ENCODE measurements at places on chromosomes 2 and 18. TPM values are rescaled to one million over a fixed set of nuclear protein-coding genes. Genes with fewer than 3 reads are reported as not detected.

The E2F6 gene
- 22.2 TPM for total RNA-seq

- no peak for DNase-seq
Measured at GRCh38 chr18:70004696-70005095, 57.0 kb upstream of the CD226 start.

- DNase-seq: no peak
Measured at GRCh38 chr2:223221139-223221835, 169.3 kb downstream of the KCNE4 start.

DNA sequence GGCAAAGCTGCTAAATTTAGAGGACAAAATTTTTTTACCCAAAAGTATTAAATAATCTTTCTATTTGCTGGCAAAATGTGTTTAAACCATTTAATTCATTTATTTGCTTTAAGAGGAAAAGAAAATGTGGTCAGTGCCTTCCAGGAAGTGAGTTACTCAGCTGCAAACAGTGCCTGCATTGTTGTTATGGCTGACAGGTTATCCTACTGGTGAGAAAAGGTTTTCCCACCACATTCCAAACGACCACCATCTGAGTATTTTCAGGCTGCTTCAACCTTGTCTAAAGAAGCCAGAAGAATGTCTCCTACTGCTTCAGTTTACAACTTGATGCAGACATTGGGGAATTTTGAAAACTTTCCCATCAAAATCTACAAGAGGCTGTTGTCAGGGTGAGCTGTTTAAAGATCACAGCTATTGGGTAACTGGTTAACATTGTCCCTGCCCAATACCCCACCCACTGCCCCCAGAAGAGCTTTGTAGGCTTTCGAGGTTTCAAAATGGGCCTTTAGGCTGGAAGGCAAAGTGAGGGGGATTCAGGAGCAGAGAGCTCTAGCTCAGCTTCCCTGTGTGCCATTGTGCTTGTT lies 461.3 kb upstream of the FANCL start:
- DNase-seq: peak; percentile 62

DNA sequence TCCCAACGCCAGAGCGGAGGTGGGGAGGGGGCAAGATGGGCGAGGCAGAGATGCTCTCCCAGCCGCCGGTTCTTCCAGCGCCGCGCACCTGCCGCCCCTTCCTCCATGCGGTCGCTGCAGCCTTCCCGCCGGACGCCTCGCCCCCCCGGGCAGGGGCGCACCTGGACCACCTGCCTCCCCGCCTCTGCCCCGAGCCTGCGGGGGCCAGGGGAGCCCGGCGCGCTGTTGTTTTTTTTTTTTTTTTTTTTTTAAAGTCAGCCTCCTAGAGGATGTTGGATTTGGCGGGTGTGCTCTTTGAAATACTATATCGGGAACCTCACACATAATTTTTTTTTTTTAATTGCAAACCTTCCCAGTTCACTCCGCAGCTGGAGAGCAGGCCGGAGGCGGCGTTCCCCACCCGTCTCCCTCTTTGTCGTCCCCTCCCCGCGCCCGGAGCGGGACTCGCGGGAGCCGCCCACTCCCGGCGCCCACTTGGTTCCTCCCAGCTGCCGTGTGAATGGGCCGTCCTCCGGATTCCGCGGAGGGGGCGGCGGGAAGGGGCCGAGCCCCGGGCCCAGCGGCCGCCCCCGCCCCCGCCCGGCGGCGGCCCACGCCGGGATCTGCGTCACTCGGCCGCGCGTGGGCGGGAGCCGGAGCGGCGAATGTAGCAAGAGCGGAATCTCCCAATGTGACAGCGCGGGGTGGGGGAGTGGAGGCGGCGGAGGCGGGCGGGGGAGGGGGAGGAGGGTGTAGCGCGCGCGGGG lies 421 bp upstream of the NAB1 start:
- DNase-seq: peak; percentile 60

The SCRN3 gene
- total RNA-seq: 15.6 TPM

The IL36RN gene
- total RNA-seq: not detected

- no peak for DNase-seq
Measured at GRCh38 chr2:232714969-232715368, 17.8 kb downstream of the GIGYF2 start.

- DNase-seq: no peak
Measured at GRCh38 chr2:196169516-196169915, 1.9 kb downstream of the STK17B start.

- DNase-seq: no peak
Measured at GRCh38 chr2:98903064-98903355, 33.0 kb downstream of the CRACDL start.

- no peak for DNase-seq
Measured at GRCh38 chr2:121220995-121221394, 64.0 kb downstream of the TFCP2L1 start.

- no peak for DNase-seq
Measured at GRCh38 chr2:62527478-62528210, 21.6 kb upstream of the TMEM17 start.
